Type B pancreatic cell (in vitro differentiated cells): ENCODE measurements at places on chromosomes 5 and 9. TPM values are rescaled to one million over a fixed set of nuclear protein-coding genes. Genes with fewer than 3 reads are reported as not detected.

DNA sequence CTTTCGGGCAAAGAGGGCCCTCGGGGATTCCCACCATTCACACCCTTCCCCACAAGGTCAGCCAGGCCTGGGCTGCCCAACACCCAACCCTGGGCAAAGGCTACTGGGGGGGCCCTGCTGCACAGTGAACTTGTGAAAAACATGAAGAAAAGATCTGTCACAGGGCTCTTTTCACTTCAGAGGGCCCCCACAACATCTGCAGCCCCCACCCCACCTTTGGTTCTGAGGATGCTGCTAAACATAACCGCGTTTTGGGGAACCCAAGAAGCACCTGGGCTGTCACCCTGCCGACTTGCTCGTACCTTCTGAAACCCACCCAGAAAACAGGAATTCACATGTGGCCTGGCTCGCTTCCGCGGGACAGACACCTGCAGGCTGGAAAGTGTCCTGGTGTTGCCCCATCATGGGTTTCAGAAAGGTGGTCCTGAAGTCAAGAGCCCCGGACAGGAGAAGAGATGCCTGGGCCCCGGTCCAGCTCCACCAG, 29.3 kb downstream of the B4GALT1 start:
- H3K27me3 ChIP-seq, result no peaks in the 10 kb centered on the region
- H3K27ac ChIP-seq, result no peak overlapping the region
- peaks cover 16% of the 10 kb centered on the region for H3K36me3 ChIP-seq
- no peak overlapping the region for H3K4me3 ChIP-seq
- DNase-seq, result no peak
- H3K4me1 ChIP-seq, result peaks cover 60% of the 10 kb centered on the region

DNA sequence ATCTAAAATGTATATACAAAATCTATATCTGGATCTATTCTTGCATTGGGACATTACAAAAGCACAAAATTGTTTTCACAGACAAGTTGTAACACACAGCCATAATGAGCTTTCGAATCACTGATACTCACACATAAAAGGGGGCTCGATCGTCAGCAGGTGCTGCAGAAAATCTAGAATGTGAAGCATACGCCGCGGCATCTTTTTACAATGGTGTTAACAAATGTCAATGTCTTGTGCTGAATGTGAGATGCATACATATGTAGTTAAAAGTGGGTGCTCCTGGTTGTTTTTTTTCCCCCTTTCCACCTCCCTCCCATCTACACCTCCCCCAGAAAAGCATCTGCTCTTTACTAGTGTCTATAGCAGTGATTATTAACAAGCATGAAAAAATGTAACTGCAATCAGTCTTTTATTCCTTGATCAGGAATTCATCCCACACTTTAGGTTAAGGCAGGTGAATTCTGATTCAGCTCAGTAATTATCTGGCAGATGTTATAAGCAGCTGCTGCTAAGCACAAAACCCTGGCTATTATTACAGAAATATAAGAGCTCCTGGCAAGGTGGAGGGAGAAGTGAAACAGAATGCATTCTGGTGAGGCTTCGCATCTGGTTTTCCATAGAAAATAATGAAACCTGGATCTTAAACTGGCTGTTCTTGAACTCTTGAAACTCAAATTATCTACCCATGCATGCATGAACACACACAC, 114.1 kb downstream of the MPDZ start:
- peaks cover 14% of the 10 kb centered on the region for H3K36me3 ChIP-seq
- no peak for DNase-seq
- H3K27me3 ChIP-seq, result no peaks in the 10 kb centered on the region
- H3K4me3 ChIP-seq, result no peak overlapping the region
- no peaks in the 10 kb centered on the region for H3K4me1 ChIP-seq
- no peak overlapping the region for H3K27ac ChIP-seq

DNA sequence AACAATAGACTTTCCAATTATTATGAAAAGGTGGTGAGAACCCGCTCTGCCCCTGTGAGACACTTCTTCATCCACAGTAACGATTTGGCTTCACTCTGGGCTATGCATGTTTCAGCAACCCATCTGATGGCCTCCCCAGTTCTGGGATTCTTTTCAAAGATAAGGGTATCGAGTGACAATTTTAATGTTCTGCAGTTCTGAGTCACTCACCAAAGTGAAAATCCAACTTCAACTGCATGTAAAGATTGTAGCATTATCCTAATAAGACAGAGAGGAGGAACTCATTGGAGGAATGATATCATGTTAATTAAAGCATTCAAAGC, 1078.3 kb upstream of the SEMA6A start:
- no peak overlapping the region for H3K4me3 ChIP-seq
- H3K27ac ChIP-seq, result no peak overlapping the region
- DNase-seq, result no peak
- H3K27me3 ChIP-seq, result no peaks in the 10 kb centered on the region

DNA sequence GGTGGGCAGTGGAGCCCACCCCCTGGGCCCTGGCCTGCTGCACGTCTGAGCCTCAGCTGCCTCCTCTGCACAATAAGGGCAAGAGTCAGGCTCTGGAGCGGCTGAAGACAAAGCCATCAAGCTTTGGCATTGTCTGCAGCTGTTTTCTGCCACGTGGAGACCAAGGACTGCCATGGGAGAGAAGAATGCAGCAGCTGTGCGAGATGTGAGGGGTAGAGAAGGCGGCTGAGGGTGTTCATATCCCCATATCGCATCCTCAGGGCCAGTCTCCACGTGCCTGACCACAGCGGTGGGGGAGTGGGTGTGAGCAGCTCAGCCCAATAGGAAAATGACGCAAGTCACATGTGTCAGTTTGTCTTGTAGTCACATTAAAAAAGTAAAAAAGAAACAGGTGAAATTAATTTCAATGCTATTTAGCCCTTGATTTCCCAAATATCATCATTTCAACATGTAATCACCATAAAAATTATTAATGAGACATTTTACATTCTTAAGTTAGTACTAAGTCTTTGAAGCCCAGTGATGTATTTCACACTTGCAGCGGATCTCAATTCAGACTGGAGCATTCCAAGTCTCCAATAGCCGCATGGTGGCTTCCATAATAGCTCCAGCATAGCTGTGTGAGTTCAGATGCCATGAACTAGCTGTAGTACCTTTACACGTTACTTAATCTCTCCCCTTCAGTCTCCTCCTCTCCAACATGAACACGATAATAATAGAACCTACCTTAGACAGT, 6.6 kb downstream of the C1QTNF2 start:
- H3K27ac ChIP-seq, result peak overlapping the region; percentile 45
- H3K36me3 ChIP-seq, result no peaks in the 10 kb centered on the region
- peaks cover 20% of the 10 kb centered on the region for H3K4me1 ChIP-seq
- DNase-seq, result no peak
- no peak overlapping the region for H3K4me3 ChIP-seq

GRCh38 chr5:122436615-122437014, 124.6 kb downstream of the SNCAIP start:
- no peak overlapping the region for H3K27ac ChIP-seq
- H3K4me3 ChIP-seq, result no peak overlapping the region
- no peak for DNase-seq
- peaks cover 23% of the 10 kb centered on the region for H3K36me3 ChIP-seq

DNA sequence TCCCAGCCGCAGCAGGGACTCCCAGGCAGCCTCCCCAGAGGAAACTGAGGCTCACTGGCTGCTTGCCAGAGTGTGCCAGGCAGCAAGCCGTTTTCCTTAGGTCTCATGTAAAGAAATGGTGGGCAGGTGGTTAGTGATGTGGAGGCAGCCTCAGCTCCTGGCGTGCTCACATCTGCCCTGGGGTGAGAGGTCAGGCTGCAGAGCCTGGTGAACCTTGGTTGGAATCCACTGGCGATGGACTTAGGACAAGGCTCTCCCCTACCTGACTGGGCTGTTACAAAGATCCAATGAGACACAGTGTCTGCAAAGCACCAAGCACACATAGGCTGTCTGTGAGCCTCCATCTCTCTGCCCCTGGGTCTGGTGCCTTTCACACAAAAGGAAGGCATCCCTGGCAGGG, 30.9 kb downstream of the LHX6 start:
- peaks cover 6% of the 10 kb centered on the region for H3K27me3 ChIP-seq
- H3K36me3 ChIP-seq, result no peaks in the 10 kb centered on the region
- DNase-seq, result no peak
- no peak overlapping the region for H3K4me3 ChIP-seq
- H3K27ac ChIP-seq, result no peak overlapping the region

DNA sequence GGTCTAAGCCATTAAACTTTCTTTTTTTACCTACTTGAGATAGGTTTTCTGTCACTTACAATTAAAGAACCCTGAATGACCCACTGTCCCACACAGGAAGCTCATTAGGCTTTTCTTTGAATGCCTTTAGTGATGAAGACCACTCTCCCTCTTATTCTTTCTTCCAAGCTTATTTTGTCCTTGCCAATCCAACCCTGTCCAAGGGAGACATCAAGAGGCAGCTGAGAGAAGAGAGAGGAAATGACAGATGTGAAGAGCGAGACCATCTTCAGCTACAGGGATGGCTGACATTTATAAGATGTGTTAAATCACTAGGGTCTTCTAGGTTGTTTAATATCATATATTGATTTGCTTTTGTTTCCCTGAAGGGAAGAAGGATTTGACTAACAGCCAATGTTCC, 133.5 kb downstream of the FAM114A2 start:
- H3K4me1 ChIP-seq, result no peaks in the 10 kb centered on the region
- no peak overlapping the region for H3K27ac ChIP-seq
- no peaks in the 10 kb centered on the region for H3K27me3 ChIP-seq
- no peak overlapping the region for H3K4me3 ChIP-seq
- no peaks in the 10 kb centered on the region for H3K36me3 ChIP-seq

- no peaks in the 10 kb centered on the region for H3K27me3 ChIP-seq
- no peak overlapping the region for H3K4me3 ChIP-seq
- peak overlapping the region; percentile 29 for H3K27ac ChIP-seq
- DNase-seq, result no peak
These were observed 4.8 kb upstream of the IER5L start for GRCh38 chr9:129182625-129183494.

- no peaks in the 10 kb centered on the region for H3K36me3 ChIP-seq
- no peaks in the 10 kb centered on the region for H3K4me1 ChIP-seq
- no peak overlapping the region for H3K4me3 ChIP-seq
- DNase-seq, result no peak
- H3K27ac ChIP-seq, result no peak overlapping the region
These were observed 22.9 kb upstream of the SPATA31E1 start for GRCh38 chr9:87859786-87860185.

DNA sequence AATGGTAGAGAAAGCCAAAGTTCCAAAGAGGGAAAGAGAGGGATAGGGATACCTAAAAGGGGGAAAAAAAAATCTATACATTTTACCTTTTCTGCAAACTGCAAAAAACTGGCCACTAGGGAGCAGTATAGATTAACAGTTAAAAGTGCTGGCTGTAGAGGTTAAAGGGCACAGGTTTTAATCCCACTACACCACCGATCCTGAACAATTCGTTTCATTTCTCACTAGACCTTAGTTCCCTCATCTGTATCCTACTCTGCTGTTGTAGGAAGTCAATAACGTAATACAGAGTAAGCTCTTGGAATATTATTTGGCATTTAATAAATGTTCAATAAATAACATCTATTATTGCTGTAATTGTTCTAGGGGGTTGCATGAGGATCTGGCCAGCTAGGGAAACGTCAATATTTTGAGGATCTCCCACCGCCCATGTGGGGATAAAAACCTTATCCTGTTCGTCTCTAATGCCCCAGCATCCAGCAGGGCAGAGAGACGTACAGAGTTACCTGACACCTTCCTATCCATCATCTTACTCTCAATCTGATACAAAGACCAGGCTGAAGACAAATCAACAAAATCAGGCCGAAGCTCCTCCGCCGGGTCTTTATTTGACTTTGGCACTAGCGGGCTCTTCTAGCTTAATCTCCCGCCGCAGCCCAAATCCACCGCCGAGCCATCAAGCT, 757 bp downstream of the CDC26 start:
- H3K4me3 ChIP-seq, result no peak overlapping the region
- DNase-seq, result no peak
- peaks cover 14% of the 10 kb centered on the region for H3K36me3 ChIP-seq
- no peaks in the 10 kb centered on the region for H3K27me3 ChIP-seq
- H3K4me1 ChIP-seq, result peaks cover 6% of the 10 kb centered on the region

GRCh38 chr5:7629561-7629960, 221.4 kb downstream of the CFAP90 start:
- H3K4me1 ChIP-seq, result no peaks in the 10 kb centered on the region
- no peak overlapping the region for H3K27ac ChIP-seq
- peaks cover 12% of the 10 kb centered on the region for H3K36me3 ChIP-seq
- H3K27me3 ChIP-seq, result no peaks in the 10 kb centered on the region
- no peak overlapping the region for H3K4me3 ChIP-seq

- no peaks in the 10 kb centered on the region for H3K27me3 ChIP-seq
- H3K4me3 ChIP-seq, result peak within 1 kb of the TSS; percentile 97
- H3K27ac ChIP-seq, result peak within 1 kb of the TSS; percentile 95
- no peak for DNase-seq
- peaks cover 42% of the 10 kb centered on the region for H3K4me1 ChIP-seq
These were observed at the start of gene IL6ST for GRCh38 chr5:55994495-55994997. TSS of gene IL6ST (minus strand) at chr5:55994963. CDS start at chr5:55976278, 18,685 bp downstream.

GRCh38 chr9:3730511-3730922, 204.7 kb upstream of the RFX3 start:
- H3K27ac ChIP-seq, result no peak overlapping the region
- no peak for DNase-seq
- H3K27me3 ChIP-seq, result no peaks in the 10 kb centered on the region
- no peak overlapping the region for H3K4me3 ChIP-seq
- peaks cover 11% of the 10 kb centered on the region for H3K4me1 ChIP-seq

DNA sequence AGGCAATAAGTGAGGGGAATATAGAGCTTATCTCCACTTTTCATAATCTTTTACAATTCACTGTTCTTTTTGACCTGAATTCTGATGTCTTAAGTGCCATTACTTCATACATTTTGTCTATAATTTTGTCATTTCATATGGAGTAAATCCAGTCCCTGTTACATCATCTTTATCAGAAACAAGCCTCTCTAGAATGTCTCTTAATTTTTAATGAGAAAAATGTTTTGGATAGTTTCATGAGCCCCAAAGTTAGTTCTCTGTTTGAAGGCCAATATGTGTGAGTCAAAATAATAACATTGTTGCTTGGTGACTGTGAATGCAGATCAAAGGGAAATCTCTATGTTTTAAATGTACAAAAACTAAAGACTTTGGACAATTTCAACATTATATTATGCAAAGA, 329.6 kb upstream of the ARRDC3 start:
- H3K27ac ChIP-seq, result no peak overlapping the region
- H3K36me3 ChIP-seq, result no peaks in the 10 kb centered on the region
- no peak for DNase-seq
- no peaks in the 10 kb centered on the region for H3K27me3 ChIP-seq

Gene CATSPER3
- 0.22 and 0.74 TPM in 2 replicates for total RNA-seq

Gene CSF2
- not detected in 2 replicates for total RNA-seq

Gene PPP3R2
- total RNA-seq, result 0.07 and 0.22 TPM in 2 replicates

Gene DND1
- total RNA-seq, result 1.6 and 2.6 TPM in 2 replicates

Gene FAM221B
- total RNA-seq, result 1.1 TPM in 1 of 2 replicates, not detected in the other

Gene CD72
- 1.5 and 2.8 TPM in 2 replicates for total RNA-seq

Gene SLC31A2
- total RNA-seq, result 7.6 and 10.7 TPM in 2 replicates

Gene FAM200C
- 6.2 and 8.1 TPM in 2 replicates for total RNA-seq

Gene AMACR
- total RNA-seq, result 30.7 and 35.1 TPM in 2 replicates

Gene RLN2
- 1.5 TPM in 1 of 2 replicates, not detected in the other for total RNA-seq
